T-helper 22 cell (primary cell): ENCODE measurements at places on chromosomes 11 and 22.

- DNase-seq, result no peak
These were observed 24.5 kb upstream of the DGKZ start for GRCh38 chr11:46322759-46323158.

GRCh38 chr22:22064580-22064979 lies 82.0 kb upstream of the TOP3B start:
- no peak for DNase-seq

- no peak for DNase-seq
These were observed 19.1 kb downstream of the PPFIA1 start for GRCh38 chr11:70289582-70289981.

- no peak for DNase-seq
These were observed 24.4 kb upstream of the ALG8 start for GRCh38 chr11:78163828-78164227.

- no peak for DNase-seq
These were observed at the start of gene CEND1 for GRCh38 chr11:789943-790342. CEND1 (minus strand) TSS chr11:790090; CDS start chr11:788576, 1,514 bp downstream.

DNA sequence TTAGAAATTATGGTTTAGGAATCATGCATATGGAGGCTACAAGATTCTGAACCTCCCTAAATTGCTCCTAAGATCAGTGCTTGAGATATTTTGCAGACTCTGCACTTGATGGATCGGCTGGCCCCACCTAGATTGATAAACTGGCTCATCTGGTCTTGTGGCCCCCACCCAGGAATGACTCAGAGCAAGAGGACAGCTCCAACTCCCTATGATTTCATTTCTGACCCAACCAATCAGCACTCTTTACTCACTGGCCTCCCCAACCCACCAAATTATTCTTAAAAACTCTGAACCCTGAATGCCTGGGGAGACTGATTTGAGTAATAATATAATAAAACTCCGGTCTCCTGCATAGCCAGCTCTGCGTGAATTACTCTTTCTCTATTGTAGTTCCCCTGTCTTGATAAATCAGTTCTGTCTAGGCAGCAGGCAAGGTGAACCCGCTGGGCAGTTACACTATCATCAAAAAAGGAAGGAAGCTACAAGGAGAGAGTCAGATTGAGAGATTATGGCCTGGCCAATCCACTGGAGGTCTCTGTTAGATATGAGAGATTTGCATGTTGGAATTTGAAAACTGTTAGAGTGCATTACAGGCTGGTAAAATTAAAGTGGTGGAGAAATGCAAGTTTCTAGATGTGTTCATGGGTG lies 245.8 kb downstream of the CSNK2A3 start:
- DNase-seq, result no peak

GRCh38 chr22:37943136-37943824 lies 10.1 kb downstream of the C22orf23 start:
- no peak for DNase-seq

GRCh38 chr11:19905280-19905853 lies 192.7 kb downstream of the NAV2 start:
- DNase-seq, result no peak

- DNase-seq, result no peak
These were observed 15.1 kb downstream of the MTMR2 start for GRCh38 chr11:95908826-95909225.
